Tibial nerve (tissue), 4 donors: ENCODE measurements at places on chromosomes 5 and 9. TPM values are rescaled to one million over a fixed set of nuclear protein-coding genes. Genes with fewer than 3 reads are reported as not detected.

- no peak overlapping the region for H3K4me3 ChIP-seq
- no peak for DNase-seq
- no peaks in the 10 kb centered on the region for H3K36me3 ChIP-seq
These were observed 29.2 kb upstream of the NSMF start for GRCh38 chr9:137488327-137488653.

DNA sequence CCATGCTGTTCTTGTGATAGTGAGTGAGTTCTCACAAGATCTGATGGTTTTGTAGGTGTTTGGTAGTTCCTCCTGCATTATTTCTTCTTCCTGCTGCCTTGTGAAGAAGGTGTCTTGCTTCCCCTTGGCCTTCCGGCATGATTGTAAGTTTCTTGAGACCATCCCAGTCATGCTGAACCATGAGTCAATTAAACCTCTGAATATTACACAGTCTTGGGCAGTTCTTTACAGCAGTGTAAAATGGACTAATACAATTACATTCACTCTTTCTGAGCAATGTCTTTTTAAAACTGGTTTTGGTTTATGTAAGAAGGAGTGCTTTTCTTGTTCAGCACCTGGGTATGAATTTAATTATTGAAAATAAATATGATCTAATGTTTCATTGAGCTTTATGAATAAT lies 50.7 kb upstream of the ARRDC3 start:
- no peaks in the 10 kb centered on the region for H3K4me1 ChIP-seq
- H3K27me3 ChIP-seq = no peaks in the 10 kb centered on the region
- no peak for DNase-seq
- H3K4me3 ChIP-seq = no peak overlapping the region
- H3K36me3 ChIP-seq = no peaks in the 10 kb centered on the region

GRCh38 chr5:185095-186070 lies 5.9 kb upstream of the LRRC14B start:
- no peak overlapping the region for H3K4me3 ChIP-seq
- no peaks in the 10 kb centered on the region for H3K4me1 ChIP-seq
- no peak for DNase-seq
- no peaks in the 10 kb centered on the region for H3K36me3 ChIP-seq

DNA sequence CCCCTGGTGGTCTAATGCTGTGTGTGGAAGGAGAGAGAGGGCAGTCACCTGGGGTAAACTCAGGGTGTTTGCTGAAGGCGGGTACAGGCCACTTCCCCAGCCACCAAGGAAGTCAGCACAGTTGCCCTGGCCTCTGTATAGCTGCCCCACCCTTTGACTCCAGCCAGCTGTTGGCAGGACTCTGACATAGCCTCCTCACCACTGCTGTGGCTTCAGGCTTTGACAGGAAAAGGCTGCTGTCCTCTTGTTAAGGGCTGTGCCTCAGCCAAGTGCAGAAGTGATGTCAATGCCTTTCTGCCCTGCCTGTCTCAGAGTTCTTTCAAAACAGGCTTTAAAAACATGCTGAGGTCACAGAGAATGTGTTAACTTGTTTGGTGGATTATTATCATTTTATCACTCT lies 487.2 kb upstream of the KLF4 start:
- H3K27me3 ChIP-seq = no peaks in the 10 kb centered on the region
- H3K36me3 ChIP-seq = no peaks in the 10 kb centered on the region
- peak overlapping the region; percentile 51 for H3K27ac ChIP-seq
- H3K4me3 ChIP-seq = no peak overlapping the region
- H3K4me1 ChIP-seq = peaks cover 3% of the 10 kb centered on the region

DNA sequence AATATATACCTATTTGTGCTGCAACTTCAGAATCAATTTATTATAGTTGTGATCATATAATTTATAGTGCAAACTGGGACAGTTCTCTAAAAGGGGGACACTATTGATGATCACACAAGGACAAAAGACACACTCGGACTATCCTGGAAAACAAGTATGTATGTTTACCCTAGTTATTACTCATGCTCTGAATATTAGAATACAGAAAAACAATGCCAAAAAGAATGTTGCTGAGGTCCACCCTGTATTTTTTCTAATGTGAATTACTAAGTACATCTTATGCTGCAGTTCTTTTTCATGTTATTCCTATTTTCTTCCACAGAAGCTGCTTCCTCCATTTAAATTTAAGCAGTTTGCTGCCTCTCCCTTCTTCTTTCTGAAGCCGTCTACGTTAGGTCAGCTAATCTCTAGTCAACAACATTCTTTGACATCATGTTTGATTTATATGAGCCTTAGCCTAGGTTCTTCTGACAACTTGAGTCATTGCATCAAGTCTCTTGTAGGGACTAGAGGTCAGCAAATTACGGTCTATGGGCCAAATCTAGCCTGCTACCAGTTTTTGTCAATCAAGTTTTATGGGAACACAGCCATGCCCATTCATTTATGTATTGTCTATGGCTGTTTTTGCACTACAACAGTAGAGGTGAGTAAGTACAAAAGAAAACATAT lies 40.1 kb upstream of the PPP3R2 start:
- H3K27me3 ChIP-seq = no peaks in the 10 kb centered on the region
- no peak overlapping the region for H3K27ac ChIP-seq
- no peak for DNase-seq
- H3K36me3 ChIP-seq = no peaks in the 10 kb centered on the region

Gene TTC33
- 18.2 TPM for total RNA-seq

Gene PLPP7
- 22.2 TPM for total RNA-seq

DNA sequence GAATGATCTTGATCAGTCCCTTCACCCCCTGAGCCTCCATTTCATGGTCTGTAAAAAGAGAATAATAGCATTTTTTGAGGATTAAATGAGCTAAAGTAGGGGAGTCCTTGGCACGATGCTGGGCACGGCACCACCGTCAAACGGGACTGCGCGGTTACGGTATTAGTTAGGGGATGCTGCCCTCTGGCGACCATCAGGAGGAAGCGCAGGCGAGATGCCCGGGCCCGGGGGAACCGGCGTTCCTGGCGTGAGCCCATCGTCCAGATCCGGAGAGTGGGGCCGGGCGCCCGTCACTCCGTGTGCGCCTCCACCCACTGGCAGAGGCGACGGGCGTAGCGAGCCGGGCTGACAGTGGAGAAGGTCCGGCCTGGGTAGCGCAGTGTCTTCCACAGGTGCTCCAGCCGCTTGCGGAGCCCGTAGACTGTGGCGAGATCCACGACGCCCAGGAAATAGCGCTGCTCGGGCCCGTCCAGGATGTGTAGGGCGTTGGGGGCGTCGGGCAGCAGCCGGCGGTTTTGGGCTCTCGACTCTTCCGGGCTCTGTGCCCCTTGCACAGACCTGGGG lies 4.8 kb upstream of the ST6GALNAC4 start:
- DNase-seq = peak; percentile 79
- peaks cover 19% of the 10 kb centered on the region for H3K27me3 ChIP-seq
- H3K4me3 ChIP-seq = no peak overlapping the region
- no peaks in the 10 kb centered on the region for H3K36me3 ChIP-seq
- no peaks in the 10 kb centered on the region for H3K4me1 ChIP-seq

Gene C9orf50
- total RNA-seq = 1.6 TPM

Gene COL27A1
- 55.8 TPM for total RNA-seq

Gene PLCXD3
- total RNA-seq = 6.6 TPM

DNA sequence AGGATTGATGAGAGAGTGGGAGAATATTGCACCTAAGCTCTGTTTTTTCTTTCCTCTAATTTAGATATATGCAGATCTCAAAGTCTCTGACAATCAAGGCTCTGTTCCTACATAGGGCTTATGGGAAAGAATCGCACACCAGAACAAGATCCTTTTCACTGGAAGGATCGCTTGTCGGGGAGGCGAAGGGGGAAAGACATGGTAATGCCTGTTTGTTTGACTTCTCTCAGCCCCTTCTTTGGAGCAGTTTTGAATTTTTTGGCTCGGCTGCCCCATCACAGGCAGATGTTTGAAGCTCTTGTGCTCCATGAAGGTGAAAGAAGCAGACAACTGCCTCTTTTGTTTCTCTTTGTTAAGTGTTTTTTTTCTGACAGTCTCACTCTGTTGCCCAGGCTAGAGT lies 599.9 kb upstream of the ZNF608 start:
- no peak overlapping the region for H3K4me3 ChIP-seq
- H3K36me3 ChIP-seq = no peaks in the 10 kb centered on the region
- no peak overlapping the region for H3K27ac ChIP-seq
- no peak for DNase-seq
- H3K4me1 ChIP-seq = peaks cover 8% of the 10 kb centered on the region
- no peaks in the 10 kb centered on the region for H3K27me3 ChIP-seq

Gene SEMA4D
- 27.3 TPM for total RNA-seq

GRCh38 chr9:70013598-70014196 lies 30.0 kb upstream of the MAMDC2 start:
- no peak for DNase-seq
- H3K4me3 ChIP-seq = no peak overlapping the region
- no peaks in the 10 kb centered on the region for H3K36me3 ChIP-seq
- no peaks in the 10 kb centered on the region for H3K27me3 ChIP-seq
- peaks cover 28% of the 10 kb centered on the region for H3K4me1 ChIP-seq

DNA sequence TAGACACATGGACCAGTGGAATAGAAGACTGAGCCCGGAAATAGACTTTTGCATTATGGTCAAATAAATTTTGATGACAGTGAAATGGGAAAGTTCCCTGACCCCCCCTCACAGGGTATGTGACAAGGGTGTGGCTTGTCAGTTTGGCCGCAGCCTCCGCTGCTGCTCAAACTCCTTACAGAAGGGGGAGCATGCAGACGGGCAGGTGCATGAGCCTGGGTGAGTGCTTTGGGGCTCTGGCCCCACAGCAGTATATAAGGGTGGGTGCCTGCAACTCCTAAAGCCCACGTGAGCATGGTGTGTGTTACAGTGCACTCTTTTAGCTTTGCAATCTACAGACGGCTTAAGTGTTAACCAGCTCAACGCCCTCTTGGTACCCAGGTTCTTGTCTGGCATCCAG lies 21.9 kb upstream of the CAPSL start:
- no peak overlapping the region for H3K27ac ChIP-seq
- no peaks in the 10 kb centered on the region for H3K36me3 ChIP-seq
- H3K4me1 ChIP-seq = no peaks in the 10 kb centered on the region
- H3K27me3 ChIP-seq = no peaks in the 10 kb centered on the region
- H3K4me3 ChIP-seq = no peak overlapping the region

DNA sequence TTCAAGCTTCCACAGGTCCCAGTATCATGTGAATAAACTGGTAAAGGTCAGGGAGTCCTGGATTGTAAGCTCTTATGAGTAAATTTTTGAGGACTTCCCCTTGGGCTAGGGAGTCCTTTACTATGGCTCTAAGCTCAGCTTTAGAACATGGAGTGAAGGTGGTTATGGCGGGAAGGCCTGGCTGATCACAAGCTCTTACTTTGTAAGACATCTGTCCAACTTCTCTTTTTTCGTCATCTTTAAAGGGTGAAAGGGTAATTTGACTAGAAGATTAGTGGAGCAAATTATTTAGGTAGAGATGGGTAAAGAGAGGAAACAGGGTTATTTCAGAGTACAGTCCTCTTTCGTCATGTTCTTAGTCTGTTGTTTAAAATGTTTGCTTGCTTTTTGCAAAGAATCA lies 155.4 kb downstream of the AOPEP start:
- H3K4me1 ChIP-seq = no peaks in the 10 kb centered on the region
- H3K4me3 ChIP-seq = no peak overlapping the region
- H3K36me3 ChIP-seq = no peaks in the 10 kb centered on the region
- peak overlapping the region; percentile 57 for H3K27ac ChIP-seq

GRCh38 chr5:81020478-81021167 lies 60.5 kb downstream of the RASGRF2 start:
- no peak overlapping the region for H3K4me3 ChIP-seq
- no peaks in the 10 kb centered on the region for H3K4me1 ChIP-seq
- no peaks in the 10 kb centered on the region for H3K36me3 ChIP-seq
- no peak for DNase-seq
- no peaks in the 10 kb centered on the region for H3K27me3 ChIP-seq
- H3K27ac ChIP-seq = no peak overlapping the region

Gene OR1Q1
- total RNA-seq = 1.8 TPM
